DND-41 (cell line): ENCODE measurements at places on chromosomes 12 and 14.

DNA sequence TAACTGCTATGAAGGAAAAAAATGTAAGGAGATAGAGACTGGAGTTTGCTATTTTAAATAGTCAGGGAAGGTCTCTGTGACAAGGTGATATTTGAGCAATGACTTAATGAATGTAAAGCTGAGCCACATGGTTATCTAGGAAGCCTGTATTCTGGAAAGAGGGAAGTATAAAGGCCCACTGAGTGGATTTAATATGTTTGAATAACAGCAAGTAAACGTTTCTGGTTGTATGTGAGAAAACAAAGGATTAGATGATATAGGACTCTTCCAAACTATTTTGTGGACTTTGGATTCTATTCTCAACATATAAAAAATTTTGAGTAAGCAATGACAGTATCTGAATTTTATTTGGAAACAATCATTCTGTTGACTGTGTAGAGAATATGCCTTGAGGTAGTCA lies 5.2 kb downstream of the LRRIQ1 start:
- H3K27ac ChIP-seq = no peak overlapping the region
- no peaks in the 10 kb centered on the region for H3K36me3 ChIP-seq
- no peak for DNase-seq
- H3K4me3 ChIP-seq = no peak overlapping the region
- H3K27me3 ChIP-seq = no peaks in the 10 kb centered on the region

- H3K4me3 ChIP-seq = no peak overlapping the region
- no peaks in the 10 kb centered on the region for H3K36me3 ChIP-seq
- peaks cover 3% of the 10 kb centered on the region for H3K27me3 ChIP-seq
- H3K27ac ChIP-seq = no peak overlapping the region
- no peak for DNase-seq
Observed at GRCh38 chr12:130993759-130994670, 40.3 kb downstream of the ADGRD1 start.

DNA sequence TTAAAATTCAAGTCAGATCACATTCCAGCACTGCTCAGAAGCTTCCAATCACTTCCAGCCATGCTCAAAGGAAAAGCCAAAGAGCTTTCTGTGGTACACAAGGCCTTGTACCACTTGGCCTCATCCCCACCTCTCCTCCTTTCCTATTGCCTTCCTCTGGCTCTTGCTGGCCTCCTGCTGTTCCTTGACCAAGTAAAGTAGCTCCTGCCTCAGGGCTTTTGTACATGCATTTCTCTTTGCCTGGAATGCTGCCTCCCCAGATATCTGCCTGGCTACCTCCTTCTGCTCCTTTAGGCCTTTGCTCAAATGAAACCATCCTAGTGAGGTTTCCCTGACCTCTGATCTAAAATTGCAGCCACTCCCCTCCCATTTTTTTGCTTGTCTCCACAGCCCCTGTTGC lies 51.2 kb upstream of the TCL1B start:
- H3K4me3 ChIP-seq = no peak overlapping the region
- DNase-seq = no peak
- no peak overlapping the region for H3K27ac ChIP-seq
- H3K4me1 ChIP-seq = no peaks in the 10 kb centered on the region

- H3K27ac ChIP-seq = no peak overlapping the region
- no peak for DNase-seq
- H3K36me3 ChIP-seq = no peaks in the 10 kb centered on the region
- no peaks in the 10 kb centered on the region for H3K4me1 ChIP-seq
Observed at GRCh38 chr12:101552277-101552676, 42.5 kb upstream of the MYBPC1 start.

- no peaks in the 10 kb centered on the region for H3K27me3 ChIP-seq
- H3K4me1 ChIP-seq = peaks cover 21% of the 10 kb centered on the region
- no peak overlapping the region for H3K4me3 ChIP-seq
- peaks cover 38% of the 10 kb centered on the region for H3K36me3 ChIP-seq
Observed at GRCh38 chr12:944211-944610, 5.3 kb downstream of the RAD52 start.

GRCh38 chr12:63041601-63042000 lies 106.7 kb upstream of the PPM1H start:
- no peak overlapping the region for H3K27ac ChIP-seq
- no peaks in the 10 kb centered on the region for H3K4me1 ChIP-seq
- no peaks in the 10 kb centered on the region for H3K36me3 ChIP-seq
- no peak for DNase-seq
- no peak overlapping the region for H3K4me3 ChIP-seq

- no peak for DNase-seq
- no peaks in the 10 kb centered on the region for H3K4me1 ChIP-seq
- peaks cover 10% of the 10 kb centered on the region for H3K27me3 ChIP-seq
- H3K36me3 ChIP-seq = no peaks in the 10 kb centered on the region
- H3K4me3 ChIP-seq = no peak overlapping the region
Observed at GRCh38 chr14:67436006-67436866, 24.3 kb upstream of the PLEK2 start.

DNA sequence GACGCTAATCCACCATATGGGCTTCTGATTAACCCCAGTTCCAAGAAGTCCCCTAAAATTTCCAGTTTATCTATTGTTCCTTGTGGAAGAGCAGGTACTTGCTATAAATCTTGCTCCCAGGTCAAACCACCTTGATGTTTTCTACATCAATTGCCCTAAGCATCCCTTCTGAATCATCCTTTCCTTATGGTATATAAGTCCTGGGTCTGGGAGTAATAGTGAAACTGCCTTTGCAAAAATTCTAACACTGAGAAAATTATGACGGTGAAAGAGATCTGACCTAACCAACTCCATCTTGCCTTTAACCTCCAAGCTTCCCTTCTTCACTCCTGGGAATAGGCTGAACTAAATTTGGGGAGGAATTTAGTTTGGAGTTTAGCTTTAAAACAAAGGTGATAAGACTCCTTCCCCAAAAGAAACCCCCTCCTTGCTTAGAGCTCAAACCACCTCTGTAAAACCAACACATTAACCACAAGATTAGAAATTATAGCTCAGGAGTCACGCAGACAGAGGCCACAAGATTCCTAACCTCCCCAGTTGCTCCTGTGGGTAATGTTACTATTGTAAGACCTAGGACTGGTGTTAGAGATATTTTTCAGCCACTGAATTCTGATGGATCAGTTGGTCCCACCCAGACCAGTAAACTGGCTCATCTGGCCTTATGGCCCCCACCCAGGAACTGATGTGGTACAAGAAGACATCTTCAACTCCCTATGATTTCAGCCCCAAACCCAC lies 33.8 kb upstream of the DTX1 start:
- no peak overlapping the region for H3K4me3 ChIP-seq
- H3K27ac ChIP-seq = no peak overlapping the region
- H3K27me3 ChIP-seq = no peaks in the 10 kb centered on the region
- no peaks in the 10 kb centered on the region for H3K36me3 ChIP-seq

DNA sequence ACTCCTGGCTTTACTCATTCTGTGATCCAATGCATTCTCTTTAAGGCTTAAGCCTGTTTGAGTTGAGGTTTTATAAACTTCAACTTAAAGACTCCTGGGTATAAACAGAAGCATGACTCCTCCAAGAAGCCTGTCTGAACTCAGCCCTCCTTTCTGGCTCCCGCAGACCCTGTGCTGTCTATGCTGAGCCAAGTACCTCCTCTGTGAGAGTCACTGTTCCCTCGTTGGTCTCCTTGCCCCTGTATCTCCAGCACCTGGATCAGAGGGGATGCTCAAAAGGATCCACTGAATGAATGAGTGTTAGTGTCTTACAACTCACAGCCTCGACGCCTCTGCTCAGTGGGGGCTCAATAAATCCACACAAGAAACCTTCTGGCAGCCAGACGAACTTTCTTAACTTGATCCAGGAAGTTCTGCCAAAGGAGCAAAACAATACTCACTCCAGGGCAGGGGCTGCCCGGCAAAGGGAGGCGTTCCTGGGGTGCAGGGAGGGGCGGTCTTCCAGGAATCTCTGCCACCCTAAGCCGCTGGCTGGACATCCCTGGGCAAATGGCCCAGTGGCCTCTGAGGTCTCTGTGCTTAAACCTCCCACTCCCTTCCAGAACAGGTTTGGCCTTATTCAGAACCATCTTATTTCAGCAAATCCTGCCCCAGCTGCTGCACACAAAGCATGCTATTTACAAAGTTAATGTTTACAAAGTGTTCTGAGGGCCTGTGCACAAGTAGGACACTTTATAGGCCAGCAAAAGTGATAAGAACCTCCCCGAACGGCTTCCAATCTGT lies 32.9 kb downstream of the MAP1LC3B2 start:
- H3K27ac ChIP-seq = peak overlapping the region; percentile 10
- H3K27me3 ChIP-seq = no peaks in the 10 kb centered on the region
- no peak for DNase-seq
- H3K36me3 ChIP-seq = no peaks in the 10 kb centered on the region
- H3K4me1 ChIP-seq = peaks cover 24% of the 10 kb centered on the region

DNA sequence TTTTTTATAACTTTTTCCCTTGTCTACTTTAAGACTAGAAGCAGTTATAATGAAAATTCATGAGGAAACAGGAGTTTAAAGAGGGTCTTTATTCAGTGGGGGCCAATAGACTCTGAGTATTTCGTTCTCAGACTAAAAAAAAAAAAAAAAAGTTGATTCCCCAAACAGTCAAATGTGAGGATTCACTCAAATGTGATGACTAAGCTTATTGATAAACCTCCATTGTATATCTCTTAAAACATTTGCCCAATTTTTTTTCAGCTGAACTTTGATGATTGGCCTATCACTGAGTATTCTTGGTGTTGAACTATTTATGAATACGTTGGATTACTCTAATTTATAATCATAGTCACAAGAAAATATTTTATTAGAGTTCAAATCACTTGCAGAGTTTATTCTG lies 265.3 kb downstream of the ERC1 start:
- H3K4me1 ChIP-seq = no peaks in the 10 kb centered on the region
- peaks cover 4% of the 10 kb centered on the region; the same call in 1 of the 2 replicates for H3K36me3 ChIP-seq
- H3K27ac ChIP-seq = no peak overlapping the region
- no peak overlapping the region for H3K4me3 ChIP-seq
- no peak for DNase-seq

- H3K27me3 ChIP-seq = no peaks in the 10 kb centered on the region
- H3K4me1 ChIP-seq = no peaks in the 10 kb centered on the region
- peaks cover 9% of the 10 kb centered on the region; the same call in 1 of the 2 replicates for H3K36me3 ChIP-seq
- no peak for DNase-seq
Observed at GRCh38 chr14:73696466-73697400, 17.5 kb downstream of the PNMA1 start.

- no peak overlapping the region for H3K27ac ChIP-seq
- H3K27me3 ChIP-seq = no peaks in the 10 kb centered on the region
- no peaks in the 10 kb centered on the region for H3K4me1 ChIP-seq
- no peaks in the 10 kb centered on the region for H3K36me3 ChIP-seq
Observed at GRCh38 chr12:6434205-6435140, 10.3 kb upstream of the CD27 start.

DNA sequence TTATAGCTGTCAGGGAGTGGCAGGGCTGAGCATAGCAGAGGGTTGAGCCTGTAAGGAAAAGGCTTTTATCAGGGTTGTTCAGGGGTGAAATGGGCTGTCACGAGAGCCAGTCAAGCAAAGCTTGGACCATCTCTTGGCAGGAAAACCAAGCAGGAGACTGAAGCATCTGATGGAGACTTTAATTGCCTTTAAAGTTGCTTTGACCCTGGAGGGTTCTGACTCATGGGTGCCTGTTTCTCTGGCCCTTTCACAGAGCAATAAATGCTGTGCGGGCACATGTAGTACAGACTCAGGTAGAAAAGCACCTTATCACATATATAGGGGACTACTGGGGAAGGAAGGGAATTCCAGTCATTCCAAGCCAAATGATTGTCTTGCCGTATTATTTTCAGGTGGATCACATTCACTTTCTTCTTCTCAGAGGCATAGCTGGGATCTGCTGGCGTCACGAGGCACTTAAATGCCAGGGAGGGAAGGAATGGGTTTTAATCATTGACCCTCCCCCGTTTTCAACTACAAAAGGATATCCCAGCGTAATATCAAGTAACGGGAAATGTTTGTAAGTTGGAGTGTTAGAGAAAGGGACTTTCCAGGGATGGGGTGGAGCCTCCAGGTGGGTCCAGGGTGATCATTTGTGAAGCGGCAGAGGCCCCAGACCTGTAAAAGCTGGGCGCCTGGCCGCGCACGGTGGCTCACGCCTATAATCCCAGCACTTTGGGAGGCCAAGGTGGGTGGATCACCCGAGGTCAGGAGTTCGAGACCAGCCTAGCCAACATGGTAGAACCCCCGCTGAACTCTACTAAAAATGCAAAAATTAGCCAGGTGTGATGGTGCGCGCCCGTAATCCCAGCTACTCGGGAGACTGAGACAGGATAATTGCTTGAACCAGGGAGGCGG lies 34.9 kb downstream of the PLEKHD1 start:
- no peak overlapping the region for H3K27ac ChIP-seq
- H3K27me3 ChIP-seq = peaks cover 7% of the 10 kb centered on the region
- H3K4me3 ChIP-seq = no peak overlapping the region
- H3K36me3 ChIP-seq = no peaks in the 10 kb centered on the region

DNA sequence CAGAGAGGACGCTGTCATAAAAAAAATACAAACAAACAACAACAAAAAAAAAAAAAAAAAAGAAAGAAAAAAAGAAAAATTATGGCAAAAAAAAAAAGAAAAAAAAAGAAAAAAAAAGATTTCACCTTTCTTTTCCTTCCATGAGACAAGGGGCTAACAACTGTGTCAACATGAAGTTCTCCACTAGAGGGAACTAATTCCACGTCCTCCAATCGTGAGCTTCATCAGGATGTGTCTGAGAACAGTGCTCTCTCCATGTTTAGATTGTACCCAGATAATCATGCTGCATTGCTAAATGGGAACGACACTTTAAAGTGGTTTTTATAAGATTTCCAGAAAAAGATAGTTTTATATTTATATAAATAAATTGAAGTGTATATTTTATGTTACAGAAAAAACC lies 96.2 kb upstream of the PTPRB start:
- no peaks in the 10 kb centered on the region for H3K4me1 ChIP-seq
- no peaks in the 10 kb centered on the region for H3K27me3 ChIP-seq
- H3K27ac ChIP-seq = no peak overlapping the region
- H3K4me3 ChIP-seq = no peak overlapping the region

DNA sequence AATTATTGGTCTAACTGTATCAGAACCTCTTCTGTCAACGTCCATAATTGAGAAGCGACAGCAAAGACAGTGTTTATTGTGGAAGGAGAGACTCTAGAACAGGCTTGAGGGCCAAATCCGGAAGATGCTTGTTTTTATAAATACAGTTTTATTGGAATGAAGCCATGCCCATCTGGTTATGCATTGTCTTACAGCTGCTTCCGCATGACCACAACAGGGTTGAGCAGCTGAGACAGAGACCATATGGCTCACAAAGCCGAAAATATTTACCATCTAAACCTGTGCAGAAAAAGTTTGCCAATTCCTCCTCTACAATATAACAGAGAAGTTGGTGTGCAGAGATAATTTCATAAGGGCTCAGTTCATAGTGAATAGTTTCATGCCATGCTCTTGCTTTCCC lies 24.5 kb downstream of the PRKAB1 start:
- DNase-seq = no peak
- peaks cover 88% of the 10 kb centered on the region for H3K36me3 ChIP-seq
- no peaks in the 10 kb centered on the region for H3K27me3 ChIP-seq
- no peak overlapping the region for H3K4me3 ChIP-seq

- no peak for DNase-seq
- H3K36me3 ChIP-seq = no peaks in the 10 kb centered on the region
- H3K4me3 ChIP-seq = no peak overlapping the region
- no peak overlapping the region for H3K27ac ChIP-seq
- H3K27me3 ChIP-seq = no peaks in the 10 kb centered on the region
Observed at GRCh38 chr12:100936661-100937060, 142.1 kb downstream of the ANO4 start.
